Activated CD4-positive, CD25-positive, alpha-beta regulatory T cell (primary cell): ENCODE measurements at places on chromosomes 3 and 15.
A peak's percentile ranks its signal among the peaks of the same experiment; 100 is the strongest.

- DNase-seq: peak; percentile 97
These were observed at the start of the genes CHCHD4 and TMEM43 for GRCh38 chr3:14124615-14125192. TSS of gene CHCHD4 (minus strand) at chr3:14124870. CDS start at chr3:14124676, 194 bp downstream. TSS of gene TMEM43 (plus strand) at chr3:14125052. CDS start at chr3:14125194, 142 bp downstream.

DNA sequence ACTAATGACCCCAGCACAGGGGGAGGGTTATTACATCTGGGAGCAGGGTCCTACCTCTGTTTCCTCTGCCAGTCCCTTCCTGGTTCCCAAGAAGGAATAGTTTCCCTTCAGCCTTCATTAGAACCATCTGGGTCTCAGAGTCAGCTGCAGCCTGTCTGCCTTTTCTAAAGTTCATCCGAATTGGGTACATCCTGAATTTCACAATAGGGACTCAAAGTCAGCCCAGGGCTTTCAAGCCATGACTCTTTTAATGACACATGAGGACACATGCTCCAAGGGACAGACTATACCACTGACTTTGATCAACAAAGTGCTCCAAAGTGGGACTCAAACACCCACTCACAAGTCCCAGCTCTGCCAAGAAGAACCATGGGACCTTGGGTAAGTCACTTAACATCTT, 12.7 kb upstream of the CRABP1 start:
- DNase-seq: no peak

DNA sequence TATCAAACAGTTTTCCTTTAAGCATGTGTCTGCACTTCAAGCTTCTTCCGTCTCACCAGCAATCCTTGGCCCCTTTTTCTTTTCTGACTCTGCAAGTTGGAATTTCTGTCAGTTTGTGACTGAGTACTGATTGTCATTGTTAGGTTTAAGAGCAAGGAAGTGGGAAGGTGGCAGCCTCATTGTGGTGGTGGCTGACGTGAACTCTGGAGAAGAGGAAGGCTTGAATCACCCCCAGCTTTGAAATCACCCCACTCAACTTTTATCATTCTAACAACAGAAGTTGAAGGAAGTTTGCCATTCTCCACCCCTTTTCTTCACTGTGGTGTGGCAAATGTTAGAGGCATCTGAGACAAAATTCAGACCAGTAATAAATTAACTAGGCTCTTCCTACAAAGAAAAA, 231.6 kb upstream of the AGTR1 start:
- no peak for DNase-seq

DNA sequence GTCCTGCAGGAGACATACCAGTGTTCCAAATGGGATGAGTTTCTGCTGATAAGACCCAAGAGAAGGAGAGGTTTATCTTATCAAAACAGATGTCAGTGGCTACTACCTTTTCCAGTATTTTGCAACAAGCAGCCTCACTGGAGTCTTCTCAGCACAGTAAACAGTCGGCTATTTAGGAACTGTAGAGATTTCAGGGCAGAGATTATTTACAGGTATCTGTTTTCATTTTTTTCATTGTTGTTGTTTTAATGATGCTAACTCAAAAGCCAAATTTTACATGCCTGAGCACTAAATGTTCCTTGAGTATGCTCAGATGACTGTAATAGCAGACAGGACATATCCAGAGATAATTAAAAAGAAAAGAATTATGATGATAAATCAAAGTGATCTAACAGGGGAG, 252.1 kb downstream of the EPHA6 start:
- no peak for DNase-seq

GRCh38 chr3:108090701-108091497, at the start of gene CD47:
TSS of gene CD47 (minus strand) at chr3:108091031. CDS start at chr3:108090908, 123 bp downstream.
- DNase-seq: peak; percentile 87

- no peak for DNase-seq
These were observed 505 bp upstream of the WNT5A start for GRCh38 chr3:55487381-55488241.

DNA sequence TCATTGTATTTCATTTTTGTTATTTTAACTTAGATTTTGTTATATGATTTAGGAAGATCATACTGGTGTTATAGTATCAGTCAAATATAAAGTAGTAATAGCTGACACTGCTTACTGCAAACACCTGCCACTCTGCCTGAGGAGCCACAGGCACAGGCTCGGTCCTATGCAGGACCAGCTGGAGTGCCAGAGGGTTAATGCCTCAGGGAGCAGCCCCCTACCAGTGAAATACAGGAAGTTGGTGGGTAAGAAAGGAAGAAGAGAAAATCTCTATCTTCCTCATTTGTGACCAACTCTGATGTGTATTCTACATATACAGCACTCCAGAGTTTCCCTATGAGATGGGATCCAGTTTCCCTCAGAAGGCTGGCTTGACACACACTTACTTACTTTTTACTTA, 593.3 kb downstream of the UNC13C start:
- no peak for DNase-seq

DNA sequence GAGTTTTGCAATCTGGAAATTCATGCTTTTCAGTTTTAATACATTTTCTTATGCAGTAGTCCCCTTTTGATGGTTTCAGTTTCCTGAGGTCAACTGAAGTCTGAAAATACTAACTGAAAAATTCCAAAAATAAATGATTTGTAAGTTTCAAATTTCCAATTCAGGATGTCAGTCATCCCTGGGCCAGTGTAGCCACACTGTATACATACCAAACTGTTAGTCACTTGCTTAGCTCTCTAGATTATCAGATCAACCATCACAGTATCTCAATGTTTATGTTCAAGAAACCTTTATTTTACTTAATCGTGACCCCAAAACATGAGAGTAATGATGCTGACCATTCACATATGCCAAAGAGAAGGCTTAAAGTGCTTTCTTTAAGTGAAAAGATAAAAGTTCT, 715.5 kb downstream of the GBE1 start:
- DNase-seq: no peak

DNA sequence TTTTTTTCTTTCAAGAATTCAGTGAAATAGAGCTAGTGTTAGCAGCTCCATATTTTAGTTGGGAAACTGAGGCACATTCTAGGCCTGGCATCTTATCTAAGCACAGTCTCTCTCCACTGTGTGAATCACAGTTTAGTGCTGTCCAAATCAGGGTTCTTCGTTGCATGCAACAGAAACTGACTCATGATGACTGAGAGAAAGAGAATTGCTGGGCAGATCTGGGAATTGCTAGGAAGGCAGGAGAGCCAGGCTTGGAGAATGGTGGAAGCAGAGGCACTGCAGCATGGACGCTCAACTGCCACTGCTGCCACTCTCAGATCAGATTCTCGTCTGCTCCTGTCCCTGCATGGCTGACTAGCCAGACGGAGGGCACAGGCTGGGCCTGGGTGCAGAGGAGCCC, 40.7 kb upstream of the CHST2 start:
- no peak for DNase-seq

DNA sequence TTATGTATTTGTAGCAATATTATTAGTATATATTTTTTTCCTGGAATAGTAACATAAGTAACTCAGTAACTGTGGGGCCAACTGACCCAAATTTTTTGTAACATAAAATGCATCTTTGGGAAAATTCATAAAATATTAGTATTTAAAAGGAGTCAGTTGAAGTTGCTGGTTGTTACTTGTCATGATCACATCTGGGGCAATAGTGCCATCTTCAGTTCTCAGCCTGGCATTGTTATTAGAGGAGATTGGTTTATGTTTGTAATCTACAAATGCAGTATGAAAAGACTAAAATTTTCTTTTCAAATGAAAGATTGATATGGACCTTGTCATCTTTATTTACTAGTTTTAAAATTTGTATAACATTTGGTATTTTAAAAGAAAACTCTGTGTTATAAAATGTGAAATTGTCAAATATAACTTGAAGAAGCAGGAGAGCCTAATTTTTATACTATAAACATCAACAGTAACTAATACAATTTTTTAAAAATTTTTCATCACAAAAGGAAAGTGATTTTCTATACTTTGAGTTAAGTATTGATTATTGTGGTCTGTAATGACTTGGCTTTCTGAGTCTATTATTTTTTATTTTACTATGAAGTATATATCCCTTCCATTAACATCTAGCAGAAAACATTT, 38.8 kb upstream of the MLF1 start:
- DNase-seq: no peak

DNA sequence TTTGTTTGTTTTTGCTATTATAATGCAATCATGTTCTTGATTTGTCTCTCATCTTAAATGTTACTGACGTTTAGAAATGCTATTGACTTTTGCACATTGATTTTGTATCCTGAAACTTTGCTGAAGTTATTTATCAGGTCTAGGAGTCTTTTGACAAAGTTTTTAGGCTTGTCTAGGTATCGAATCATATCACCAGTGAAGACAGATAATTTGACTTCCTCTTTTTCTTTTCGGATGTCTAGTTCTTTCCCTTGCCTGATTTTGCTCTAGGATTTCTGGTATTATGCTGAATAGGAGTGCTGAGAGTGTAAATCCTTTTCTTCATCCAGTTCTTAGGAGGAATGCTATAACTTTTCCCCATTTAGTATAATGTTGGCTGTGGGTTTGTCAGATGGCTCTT, 719.7 kb upstream of the BCHE start:
- no peak for DNase-seq

DNA sequence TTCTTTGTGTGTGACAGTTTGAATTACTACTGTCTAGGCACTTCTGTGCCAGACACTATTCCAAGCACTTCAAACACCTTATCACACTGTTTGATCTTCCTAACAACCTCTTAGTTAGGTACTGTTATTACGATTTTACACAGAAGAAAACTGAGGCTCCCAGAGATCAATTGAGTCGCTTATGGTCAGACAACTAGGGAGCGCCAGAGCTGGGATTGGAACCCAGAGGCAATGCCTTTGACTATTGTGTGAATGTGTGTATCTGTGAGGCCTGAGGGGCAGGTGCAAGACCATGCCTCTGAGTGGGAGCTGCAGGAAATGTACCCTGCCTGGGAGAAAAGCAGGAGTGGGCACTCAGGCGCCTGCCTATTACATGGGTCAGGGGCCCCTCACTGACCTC, 1.8 kb downstream of the TRH start:
- no peak for DNase-seq

GRCh38 chr3:8517487-8517886, 15.9 kb downstream of the LMCD1 start:
- DNase-seq: no peak

GRCh38 chr15:85307687-85308045, 72.7 kb upstream of the AKAP13 start:
- no peak for DNase-seq

- DNase-seq: no peak
These were observed 47.2 kb downstream of the DIPK2A start for GRCh38 chr3:144018776-144019175.

DNA sequence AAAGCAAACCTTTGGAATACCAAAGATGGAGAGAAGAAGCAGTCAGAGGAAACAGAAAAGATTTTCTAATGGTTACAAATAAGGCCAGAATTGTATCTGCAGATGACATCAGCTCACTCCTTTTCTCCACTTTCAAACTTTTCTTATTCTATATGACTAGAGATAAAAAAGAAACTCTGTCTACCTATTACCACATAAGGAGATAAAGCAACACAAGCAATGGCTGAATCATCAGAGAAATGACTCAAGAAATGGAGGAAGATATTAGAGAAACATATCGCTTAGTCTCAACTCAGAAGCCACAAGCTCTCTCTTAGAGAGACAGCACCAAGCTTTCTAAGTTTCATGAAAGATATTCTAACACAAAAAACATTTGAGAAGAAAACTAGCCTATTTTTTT, 784.0 kb downstream of the ZPLD1 start:
- no peak for DNase-seq

- DNase-seq: no peak
These were observed 19.1 kb downstream of the GPR160 start for GRCh38 chr3:170056710-170057454.

DNA sequence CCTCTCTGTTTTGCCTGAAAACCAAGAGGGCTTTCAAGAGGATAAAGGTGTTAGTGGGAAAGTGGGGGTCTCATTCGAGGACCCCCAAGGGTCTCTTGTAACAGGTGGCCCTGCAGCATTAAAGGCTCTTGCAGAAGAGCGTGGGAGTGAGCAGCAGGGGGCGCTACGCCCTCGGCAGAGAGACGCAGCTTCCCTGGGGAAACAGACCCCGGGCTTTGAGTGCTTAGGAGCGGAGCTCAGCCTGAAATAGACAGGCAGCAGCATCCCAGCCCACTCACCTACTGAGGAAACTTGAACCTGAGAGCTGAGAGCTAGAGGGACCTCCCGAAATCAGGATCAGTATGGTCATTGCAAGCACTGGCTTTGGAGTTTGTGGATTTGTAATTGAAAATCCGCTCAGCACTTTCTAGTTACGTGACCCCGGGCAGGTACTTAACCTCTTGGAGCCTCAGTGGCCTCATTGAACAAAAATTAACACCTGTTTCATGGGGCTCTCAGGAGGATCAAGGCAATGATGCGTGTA, 25.7 kb downstream of the RPLP1 start:
- DNase-seq: no peak

DNA sequence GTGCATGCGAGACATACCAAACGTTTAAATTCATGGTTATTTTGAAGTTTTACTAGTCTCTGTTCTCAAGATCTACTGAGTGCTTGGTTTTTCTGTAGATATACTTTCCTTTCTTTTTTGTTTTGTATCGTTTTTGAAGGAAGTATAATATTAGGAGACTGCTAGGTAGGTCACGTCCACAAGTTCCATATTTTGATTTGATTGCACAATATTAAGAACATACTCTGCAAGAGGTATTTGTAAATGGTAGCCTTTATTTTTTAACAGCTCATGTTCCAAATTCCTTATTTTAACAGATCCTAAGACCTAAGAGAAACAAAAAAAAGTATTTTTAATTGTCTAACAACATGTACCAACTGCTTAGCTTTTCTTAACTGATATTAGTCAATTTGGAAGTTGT, 156.7 kb downstream of the SERPINI1 start:
- DNase-seq: no peak

GRCh38 chr15:100457201-100457600, 71.5 kb downstream of the CERS3 start:
- no peak for DNase-seq

DNA sequence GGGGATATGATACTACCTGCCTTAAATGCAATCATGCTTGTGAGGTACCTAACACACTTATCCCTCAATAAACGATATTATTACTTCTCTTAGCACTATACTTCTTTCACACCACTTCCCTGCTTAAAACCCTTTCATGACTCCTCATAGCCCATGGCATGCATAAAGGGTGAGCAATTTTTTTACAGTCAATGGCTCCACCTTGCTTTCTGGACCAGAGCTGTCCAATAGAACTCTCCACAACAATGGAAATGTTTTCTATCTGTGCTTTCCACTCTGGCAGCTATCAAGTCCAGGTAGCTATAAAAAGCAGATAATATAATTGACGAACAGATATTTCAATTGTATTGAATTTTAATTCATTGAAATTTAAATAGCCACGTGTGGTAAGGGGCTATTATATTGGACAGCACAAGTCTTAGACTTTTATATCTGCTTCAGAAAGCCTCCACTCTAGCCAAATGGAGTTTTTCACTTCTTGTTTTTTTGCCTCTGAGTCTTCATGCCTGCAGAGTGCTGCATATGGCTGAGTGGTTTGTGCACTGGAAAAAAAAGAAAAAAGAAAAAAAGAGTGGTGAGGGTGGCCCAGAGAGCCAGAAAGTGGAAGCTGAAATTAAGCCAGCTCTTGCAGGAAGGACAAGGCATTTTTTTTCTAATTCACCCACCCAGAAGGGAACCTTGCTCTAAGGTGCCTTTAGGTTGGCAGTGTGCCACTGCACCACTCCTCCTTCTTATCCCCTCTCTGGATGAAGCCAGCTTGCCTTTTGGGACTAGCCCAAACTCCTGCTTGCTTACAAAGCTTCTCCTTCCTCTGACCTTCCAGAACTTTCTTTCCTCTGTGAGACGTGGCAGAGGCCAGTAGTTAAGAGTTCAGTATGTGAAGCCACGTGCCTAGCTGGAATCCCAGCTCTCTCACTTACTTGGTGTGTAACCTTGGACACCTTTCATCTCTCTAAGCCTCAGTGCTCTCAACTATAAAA, 239.0 kb upstream of the LRTM1 start:
- DNase-seq: no peak
